ENCODE measurements at places on chromosomes 4 and X.

DNA sequence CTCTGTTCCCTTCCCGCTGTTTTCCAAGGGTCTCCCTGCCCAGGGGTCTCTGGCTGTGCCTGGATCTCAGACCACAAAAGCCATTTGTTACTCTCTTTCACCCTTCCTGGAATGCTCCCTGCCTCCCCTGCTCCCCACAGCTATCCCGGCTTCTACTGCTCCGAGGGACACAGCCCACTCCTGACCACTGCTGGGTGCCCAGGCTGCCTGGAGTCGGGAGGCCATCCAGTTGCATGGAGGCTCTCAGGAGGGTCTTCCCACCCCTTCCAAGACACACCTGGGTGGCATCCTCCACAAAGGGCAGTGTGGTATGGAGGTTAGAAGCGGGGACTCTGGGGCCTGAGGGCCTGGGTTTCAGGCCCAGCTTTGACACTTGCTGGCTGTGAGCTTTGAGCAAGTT is 101.1 kb downstream of the PPP2R2C start:
- DNase-seq: no peak

DNA sequence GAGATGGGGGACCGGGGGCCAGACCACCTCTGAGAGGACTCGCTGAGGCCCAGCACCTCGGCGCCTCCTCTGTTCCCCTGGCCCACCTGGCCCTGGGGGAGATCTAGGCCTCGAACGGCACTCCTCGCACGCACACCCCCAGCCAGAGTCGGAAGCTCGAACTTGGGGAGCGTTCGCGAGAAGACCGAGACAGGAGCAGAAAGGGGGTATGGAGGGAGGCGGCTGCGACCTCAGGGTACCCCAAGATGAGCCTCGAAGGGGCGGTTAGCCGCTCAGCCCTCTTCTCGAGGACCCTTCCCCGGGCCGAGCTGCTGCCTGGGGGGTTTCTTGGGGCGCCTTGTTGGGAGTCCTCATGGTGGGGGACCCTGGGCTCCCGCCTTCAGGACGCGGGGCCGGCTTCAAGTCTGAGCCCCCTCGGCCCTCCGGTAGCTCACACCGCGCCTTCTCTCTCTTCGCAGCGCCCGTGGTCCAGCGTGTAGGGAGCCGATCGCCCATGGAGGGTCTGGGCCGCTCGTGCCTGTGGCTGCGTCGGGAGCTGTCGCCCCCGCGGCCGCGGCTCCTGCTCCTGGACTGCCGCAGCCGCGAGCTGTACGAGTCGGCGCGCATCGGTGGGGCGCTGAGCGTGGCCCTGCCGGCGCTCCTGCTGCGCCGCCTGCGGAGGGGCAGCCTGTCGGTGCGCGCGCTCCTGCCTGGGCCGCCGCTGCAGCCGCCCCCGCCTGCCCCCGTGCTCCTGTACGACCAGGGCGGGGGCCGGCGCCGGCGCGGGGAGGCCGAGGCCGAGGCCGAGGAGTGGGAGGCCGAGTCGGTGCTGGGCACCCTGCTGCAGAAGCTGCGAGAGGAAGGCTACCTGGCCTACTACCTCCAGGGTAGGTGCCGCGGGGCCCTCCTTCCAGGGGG is 706 bp downstream of the DUSP9 start:
- DNase-seq: no peak

GRCh38 chr4:126057371-126057770 is 742.6 kb downstream of the FAT4 start:
- no peak for DNase-seq

DNA sequence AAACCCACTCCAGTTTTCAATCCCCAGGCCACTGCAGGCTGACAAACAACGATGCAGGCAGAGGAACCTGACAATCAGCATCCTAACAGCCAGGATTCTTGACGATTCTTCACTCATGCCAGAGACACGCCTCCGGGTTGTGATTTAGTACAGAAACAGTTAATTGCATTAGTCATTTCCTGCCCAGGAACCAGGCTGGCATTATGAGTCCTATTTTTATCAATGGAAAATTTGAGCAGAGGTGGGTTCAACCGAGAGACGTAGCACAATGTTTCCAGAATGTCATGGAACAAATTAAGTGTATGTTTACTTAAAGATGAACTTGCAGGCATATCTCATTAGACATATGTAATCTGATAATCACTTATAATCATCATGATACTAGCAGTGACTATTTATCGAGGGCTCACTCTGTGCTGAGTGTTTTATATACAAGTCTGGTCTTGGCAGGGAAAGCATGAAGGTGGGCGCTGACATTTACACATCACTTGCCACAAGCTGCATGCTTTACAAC is 159.7 kb downstream of the NSUN7 start:
- no peak for DNase-seq

- DNase-seq: no peak
Observed at GRCh38 chrX:68462653-68463052, 29.4 kb upstream of the OPHN1 start.

GRCh38 chr4:134388351-134388750 is 186.8 kb upstream of the PABPC4L start:
- DNase-seq: no peak

- DNase-seq: no peak
Observed at GRCh38 chrX:112761242-112762207, 79.1 kb downstream of the AMOT start.

DNA sequence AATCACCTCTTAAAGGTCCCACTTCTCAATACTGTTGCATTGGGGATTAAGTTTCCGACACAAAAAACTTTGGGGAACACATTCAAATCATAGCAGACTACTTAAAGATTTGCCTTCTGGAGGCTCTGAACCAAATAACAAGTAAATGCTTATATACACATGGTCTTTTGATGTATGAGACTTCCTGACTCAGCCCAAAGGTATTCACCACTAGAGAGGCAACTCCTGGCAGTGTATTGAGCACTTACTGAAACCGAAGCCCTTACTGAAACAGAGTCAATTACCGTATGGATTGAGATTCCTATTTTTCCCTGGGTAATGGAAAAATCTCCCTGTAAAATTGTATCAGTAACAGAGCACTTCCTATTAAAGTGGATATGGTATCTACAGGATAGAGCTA is 45.4 kb downstream of the ZCCHC13 start:
- no peak for DNase-seq

DNA sequence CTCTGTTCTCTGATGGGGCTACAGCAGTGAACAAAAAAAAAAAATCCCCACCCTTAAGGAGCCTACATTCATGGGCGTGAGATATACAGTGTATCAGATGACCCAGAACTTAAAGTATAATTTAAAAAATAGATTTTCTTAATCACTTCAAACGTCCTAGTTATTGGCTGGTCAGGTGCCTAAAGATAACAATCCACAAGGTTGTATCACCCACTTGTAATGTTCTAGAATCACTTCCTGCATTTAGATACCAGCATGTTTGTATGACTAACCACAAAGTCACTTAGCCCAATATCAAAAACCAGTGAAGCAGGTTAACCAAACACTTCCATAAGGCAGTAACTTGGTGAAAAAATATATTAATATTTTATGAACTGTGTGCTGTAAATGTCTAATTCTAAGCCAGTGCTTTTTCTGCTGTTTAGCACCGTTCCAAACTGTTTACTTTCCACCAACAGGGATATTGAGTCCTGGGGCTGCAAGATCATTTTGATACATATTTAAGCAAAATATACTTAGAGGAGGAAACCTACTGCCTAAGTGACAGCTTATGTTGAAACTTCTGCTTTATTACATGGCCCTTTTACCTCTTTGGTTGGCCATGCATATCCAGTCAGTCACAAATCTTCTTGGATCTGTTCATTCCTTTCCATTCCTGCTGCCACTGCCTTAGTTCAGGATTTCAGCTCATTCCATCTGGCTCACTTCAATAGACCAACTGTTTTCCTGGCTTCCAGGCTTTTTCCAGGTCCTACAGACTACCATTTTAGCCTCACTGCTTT is 43.3 kb downstream of the CD40LG start:
- no peak for DNase-seq

DNA sequence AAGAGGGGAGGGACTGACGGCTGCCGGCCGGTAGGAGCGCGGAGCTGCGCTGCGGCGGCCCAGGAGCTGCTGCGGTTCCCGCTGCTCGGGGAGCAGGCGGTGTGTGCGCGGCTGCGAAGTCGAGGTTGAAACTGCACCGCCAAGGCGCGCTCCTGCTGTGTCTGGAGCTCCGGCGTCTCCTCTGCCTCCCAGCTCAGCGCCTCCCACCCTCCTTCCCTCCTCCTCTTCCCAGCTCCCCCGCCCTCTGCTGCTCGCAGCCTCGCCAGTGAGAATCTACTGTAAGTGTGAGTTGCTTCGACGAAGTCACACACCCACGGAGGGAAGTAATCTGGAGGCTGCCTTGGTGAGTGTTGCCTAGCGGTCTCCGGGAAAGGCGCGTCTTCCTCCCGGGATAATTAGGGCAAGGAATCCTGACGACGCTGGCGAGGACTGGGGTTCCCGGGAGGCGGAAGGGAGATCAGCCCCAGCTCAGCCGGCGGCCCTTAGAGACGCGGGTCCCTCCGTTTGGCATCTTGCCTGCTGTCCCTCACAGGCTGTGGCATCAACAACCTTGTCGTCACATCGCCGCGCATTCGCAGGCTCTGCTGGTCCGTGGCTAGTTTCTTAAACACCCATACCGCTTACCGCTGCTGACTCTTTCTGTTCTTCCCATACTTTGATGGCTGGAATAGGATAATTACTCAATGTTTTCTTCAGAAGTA is at the start of gene EPHA5:
TSS of gene EPHA5 (minus strand) at position 159 of the 701 bp plus-strand sequence. CDS start 747 bp downstream, outside the sequence.
- no peak for DNase-seq

DNA sequence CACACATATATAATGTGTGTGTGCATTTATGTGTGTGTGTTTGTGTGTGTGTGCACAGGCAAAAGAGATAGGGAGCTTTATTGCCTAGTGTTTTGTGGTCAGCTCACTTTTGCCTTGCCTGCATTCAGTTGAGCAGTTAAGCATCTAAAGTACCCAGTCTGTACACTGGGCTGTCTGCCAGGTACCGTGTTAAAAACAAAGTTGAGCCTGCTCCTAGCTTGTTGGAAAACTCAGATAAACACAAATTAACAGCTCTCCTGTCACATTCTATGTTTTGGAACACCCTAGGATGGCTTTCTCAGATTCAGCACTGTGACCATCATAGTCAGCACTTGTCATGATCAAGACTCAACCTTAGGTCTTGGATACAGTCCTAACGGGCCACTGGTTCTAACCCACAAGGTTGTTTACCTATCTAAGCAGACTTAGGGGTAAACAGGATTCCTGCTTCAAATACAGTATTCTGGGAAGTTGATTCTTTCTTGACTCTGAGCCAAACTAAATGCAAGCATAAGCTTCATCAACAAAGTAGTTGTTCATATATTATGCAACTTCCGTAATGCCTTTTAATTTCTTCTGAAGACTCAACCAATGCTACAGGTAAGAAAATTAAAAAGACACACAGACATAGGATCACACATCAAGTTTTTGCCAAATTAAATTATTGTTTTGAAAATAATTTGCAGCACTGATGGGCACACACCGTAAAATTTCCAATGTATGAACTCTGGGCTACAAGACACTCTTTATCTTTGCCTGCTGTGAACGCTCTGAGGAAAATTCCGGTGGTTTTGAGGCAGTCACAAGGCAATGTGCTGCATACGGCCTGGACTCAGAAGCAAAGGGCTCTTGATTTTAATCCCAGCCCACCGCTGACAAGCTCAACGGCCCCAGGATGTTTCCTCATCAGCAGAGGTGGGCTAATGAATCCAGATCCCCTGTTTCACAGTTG is 11.3 kb upstream of the CD99 start:
- no peak for DNase-seq

DNA sequence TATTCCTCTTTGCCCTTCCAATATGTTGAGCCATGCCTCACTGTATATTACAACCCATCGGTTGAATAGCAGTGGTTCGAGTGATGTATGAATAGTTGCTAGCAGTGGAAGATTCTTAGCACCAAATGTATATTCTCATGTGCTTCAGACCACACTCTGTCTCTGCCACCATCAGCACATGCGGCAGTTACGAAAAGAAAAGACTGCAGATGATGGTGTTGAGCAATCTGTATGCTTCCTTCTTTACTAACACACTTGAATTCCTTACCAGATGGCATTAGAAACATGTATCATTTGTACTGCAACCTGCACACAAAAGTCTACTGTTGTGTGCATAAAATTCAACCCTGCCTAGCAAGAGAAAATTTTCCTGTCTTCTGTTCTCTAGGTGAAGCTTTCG is 214.6 kb downstream of the ENOX2 start:
- DNase-seq: no peak

DNA sequence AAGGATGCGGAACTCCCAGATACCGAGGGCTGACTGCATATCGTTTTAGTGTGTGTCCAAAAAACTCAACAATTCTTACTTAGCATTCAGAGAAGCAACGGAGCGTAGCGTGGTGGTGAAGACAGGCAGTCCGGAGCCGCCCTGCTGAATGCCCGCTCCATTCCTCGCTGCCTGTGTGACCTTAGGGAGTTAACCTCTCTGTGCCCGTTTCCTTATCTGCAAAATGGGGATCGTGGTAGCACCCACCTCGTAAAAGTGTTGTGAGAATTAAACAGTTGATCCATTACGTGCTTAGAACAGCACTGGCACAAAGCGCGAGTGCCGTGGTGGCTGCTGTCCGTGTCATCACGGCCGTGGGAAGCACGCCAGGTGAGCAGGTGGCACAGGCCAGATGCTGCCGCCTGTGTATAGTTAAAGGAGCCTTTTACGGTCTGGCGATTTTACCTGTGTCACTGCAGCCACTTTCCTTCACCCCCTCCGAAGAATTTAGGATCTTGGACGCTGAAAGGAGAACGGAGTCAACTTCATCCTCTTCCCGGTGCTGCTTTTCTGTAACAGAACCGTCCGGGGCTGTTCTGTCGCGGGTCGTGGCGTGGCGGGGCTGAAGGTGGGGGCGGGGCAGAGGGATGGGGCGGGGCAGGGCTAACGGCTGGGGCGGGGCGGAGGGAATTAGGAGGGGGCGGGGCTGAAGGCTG is 885 bp downstream of the CCDC110 start:
- no peak for DNase-seq

- DNase-seq: no peak
Observed at GRCh38 chr4:135325264-135325663, 1123.7 kb upstream of the PABPC4L start.

- DNase-seq: no peak
Observed at GRCh38 chr4:150477869-150478268, 104.1 kb upstream of the MAB21L2 start.

DNA sequence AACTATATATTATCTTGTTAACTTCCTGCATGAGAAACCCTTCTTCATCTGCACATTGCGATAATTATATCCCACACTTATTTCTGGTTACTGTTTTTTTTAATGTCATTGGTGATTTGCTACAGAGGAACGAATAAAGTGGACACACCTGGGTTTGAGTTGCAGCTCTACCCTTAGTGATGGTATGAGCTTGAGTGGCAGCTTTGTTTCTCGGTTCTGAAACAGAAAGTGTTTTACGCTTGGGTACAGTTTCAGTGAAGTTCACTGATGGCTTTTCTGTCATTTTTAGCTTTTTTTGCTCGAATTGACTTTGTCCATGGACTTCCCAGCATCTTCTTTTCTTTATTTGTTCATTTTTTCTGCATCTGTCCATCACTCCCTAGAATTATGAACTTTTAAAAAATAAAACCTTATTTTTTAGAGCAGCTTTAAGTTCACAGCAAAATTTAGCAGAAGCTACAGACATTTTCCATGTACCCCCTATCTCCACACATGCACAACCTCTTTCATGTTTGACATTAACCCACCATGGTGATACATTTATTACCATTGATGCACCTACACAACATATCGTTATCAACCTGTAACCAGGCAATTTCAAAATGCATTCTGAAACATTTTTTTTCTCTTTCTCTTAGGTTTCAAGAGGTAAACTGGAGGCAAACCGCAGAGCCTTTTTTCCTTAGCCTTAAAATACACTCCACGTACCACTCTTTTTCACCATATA is 1041.6 kb upstream of the PRKX start:
- no peak for DNase-seq

GRCh38 chr4:8765631-8766590 is 105.7 kb downstream of the HMX1 start:
- DNase-seq: no peak

- DNase-seq: no peak
Observed at GRCh38 chr4:165203541-165204461, 3.6 kb upstream of the KLHL2 start.
